ENCODE measurements at places on chromosomes 13 and 19.

DNA sequence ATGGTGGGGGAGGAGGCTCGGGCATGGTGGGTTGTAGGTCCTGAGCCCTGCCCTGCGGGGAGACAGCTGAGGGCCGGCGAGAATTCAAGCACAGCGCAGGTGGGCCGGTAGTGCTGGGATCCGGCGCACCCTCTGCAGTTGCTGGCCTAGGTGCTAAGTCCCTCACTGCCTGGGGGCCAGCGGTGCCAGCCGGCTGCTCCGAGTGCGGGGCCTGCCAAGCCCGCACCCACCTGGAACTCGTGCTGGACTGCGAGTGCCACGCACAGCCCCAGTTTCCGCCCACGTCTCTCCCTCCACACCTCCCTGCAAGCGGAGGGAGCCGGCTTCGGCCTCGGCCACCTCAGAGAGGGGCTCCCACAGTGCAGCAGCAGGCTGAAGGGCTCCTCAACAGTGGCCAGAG lies 33.7 kb downstream of the EEF1AKMT1 start:
- no peak for DNase-seq

GRCh38 chr13:109941951-109942350 lies 155.6 kb upstream of the IRS2 start:
- no peak for DNase-seq

- DNase-seq = no peak
Measured at GRCh38 chr13:102960959-102961358, 105.3 kb downstream of the SLC10A2 start.

GRCh38 chr13:82717249-82717648 lies 1165.0 kb downstream of the SLITRK1 start:
- no peak for DNase-seq

All from cerebellar nuclear complex (tissue), 1 donor.